ENCODE measurements at places on chromosomes 5 and 9. TPM values are rescaled to one million over a fixed set of nuclear protein-coding genes. Genes with fewer than 3 reads are reported as not detected.

Gene IRX2
- 32.6 TPM for total RNA-seq

- H3K27ac ChIP-seq, result no peak overlapping the region
- H3K36me3 ChIP-seq, result no peaks in the 10 kb centered on the region
- no peak overlapping the region for H3K4me3 ChIP-seq
- H3K4me1 ChIP-seq, result peaks cover 25% of the 10 kb centered on the region
- no peak for DNase-seq
- H3K27me3 ChIP-seq, result no peaks in the 10 kb centered on the region
These were observed 43.9 kb downstream of the PAM start for GRCh38 chr5:102799017-102799416.

- no peaks in the 10 kb centered on the region for H3K4me1 ChIP-seq
- DNase-seq, result no peak
- H3K27me3 ChIP-seq, result no peaks in the 10 kb centered on the region
- H3K36me3 ChIP-seq, result no peaks in the 10 kb centered on the region
These were observed 627.3 kb upstream of the NUDT12 start for GRCh38 chr5:104189909-104190308.

DNA sequence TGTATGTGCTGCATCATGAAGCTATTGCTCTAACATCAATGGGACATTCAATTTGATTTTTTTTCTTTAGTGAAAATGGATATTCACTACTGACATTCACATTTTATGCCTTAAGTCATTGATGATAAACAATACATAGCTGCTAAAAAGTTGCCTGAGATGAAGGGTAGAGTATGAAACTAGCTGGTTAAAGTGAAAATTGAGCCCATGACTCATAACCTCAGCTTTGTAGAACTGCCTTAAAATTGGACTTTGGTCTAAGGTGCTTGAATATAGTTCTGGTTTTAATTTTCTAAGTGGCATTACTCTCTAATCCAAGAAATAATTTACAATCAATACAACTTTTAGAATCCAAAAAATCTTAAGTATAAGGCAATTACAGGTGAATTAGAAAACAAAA lies 740.4 kb upstream of the RIOK2 start:
- H3K4me3 ChIP-seq, result no peak overlapping the region
- H3K36me3 ChIP-seq, result no peaks in the 10 kb centered on the region
- H3K27ac ChIP-seq, result no peak overlapping the region
- H3K4me1 ChIP-seq, result no peaks in the 10 kb centered on the region
- no peak for DNase-seq

- peaks cover 9% of the 10 kb centered on the region for H3K4me1 ChIP-seq
- H3K27ac ChIP-seq, result no peak overlapping the region
- H3K4me3 ChIP-seq, result no peak overlapping the region
- DNase-seq, result no peak
These were observed 55.9 kb upstream of the MYO10 start for GRCh38 chr5:16992006-16992405.

- no peak overlapping the region for H3K4me3 ChIP-seq
- no peaks in the 10 kb centered on the region for H3K27me3 ChIP-seq
- H3K4me1 ChIP-seq, result peaks cover 6% of the 10 kb centered on the region
- no peak for DNase-seq
- H3K27ac ChIP-seq, result no peak overlapping the region
- H3K36me3 ChIP-seq, result peaks cover 19% of the 10 kb centered on the region
These were observed 396.9 kb downstream of the PDE4D start for GRCh38 chr5:59496524-59497134.

DNA sequence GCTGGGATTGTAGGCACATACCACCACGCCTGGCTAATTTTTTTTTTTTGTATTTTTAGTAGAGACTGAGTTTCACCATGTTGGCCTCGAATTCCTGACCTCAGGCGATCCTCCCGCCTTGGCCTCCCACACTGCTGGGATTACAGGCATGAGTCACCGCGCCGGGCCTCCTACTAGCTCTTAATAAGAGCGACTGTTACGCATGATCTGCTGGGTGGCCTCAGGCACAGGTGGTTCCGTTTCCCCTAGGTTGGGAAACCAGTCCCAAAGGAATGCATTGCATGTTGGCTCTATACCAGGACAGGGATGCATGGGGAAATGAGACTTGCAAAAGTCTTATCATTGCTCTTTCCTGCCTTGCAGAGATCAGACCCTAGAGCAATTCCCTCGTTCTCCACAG lies 184.7 kb upstream of the PPP1R26 start:
- peaks cover 48% of the 10 kb centered on the region for H3K27me3 ChIP-seq
- H3K4me3 ChIP-seq, result no peak overlapping the region
- H3K27ac ChIP-seq, result no peak overlapping the region
- no peaks in the 10 kb centered on the region for H3K36me3 ChIP-seq
- DNase-seq, result no peak

DNA sequence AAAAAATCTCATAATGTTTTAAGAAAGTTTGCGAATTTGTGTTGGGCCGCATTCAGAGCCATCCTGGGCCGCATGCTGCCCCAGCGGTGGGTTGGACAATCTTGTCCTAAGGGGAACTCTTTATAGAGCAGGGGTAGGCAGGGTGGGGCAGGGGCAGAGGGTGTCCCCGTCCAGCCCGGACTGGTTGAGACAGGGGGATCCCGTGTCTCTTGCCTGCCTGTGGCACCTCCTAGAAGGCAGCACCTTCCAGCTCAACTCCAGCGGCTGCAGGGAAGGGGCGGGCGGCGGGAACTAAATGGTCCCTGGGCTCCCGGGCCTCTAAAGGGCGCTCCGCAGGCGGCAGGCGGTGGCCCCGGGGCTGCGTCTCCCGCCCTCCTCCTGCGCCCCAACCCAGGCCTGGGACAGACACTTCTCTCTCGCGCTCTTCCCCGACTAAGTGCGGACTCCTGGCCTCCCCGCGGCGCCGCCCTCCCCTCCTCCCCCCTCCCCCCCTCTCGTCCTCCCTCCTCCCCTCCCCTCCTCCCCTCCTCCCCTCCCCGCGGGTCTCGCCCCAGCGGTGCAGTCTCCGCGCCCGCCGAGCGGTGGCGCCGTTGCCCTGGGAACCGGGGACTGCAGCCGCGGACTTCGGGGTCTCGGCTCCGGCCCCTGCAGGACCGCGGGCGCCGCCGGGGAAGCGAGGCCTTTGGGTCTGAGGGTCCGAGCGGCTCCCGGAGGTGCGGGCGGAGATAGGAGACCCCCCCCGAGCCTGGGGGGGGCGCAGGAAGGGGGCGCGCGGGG lies 132.6 kb downstream of the MRPL36 start:
- H3K36me3 ChIP-seq, result no peaks in the 10 kb centered on the region
- H3K4me1 ChIP-seq, result peaks cover 6% of the 10 kb centered on the region
- H3K4me3 ChIP-seq, result peak overlapping the region; percentile 55

DNA sequence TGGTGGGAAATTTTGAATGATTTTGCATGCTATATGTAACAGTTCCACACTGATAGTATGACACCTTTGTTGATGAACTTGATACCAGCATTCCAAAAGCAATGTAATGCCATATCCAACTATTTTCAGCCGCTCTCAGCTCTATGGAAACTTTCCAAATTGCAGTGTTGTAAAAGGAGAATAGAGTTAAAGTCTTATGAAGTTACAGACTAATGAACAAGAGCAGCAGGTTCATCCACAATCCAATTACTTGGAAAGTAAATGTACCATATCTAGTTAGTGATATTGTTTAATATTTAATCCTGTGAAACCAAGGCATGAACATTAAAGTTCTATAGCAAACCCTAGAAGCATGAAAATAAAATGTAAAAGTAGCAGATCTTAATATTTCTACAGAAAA lies 418.2 kb downstream of the TUSC1 start:
- H3K4me3 ChIP-seq, result no peak overlapping the region
- no peaks in the 10 kb centered on the region for H3K27me3 ChIP-seq
- no peaks in the 10 kb centered on the region for H3K36me3 ChIP-seq
- peaks cover 4% of the 10 kb centered on the region for H3K4me1 ChIP-seq
- H3K27ac ChIP-seq, result no peak overlapping the region
- DNase-seq, result no peak

Gene CDX1
- total RNA-seq, result 0.68 TPM

Gene TCF7
- total RNA-seq, result 7.5 TPM

GRCh38 chr5:176732736-176733405 lies 77.5 kb upstream of the UNC5A start:
- peak; percentile 8 for DNase-seq
- H3K4me3 ChIP-seq, result no peak overlapping the region
- H3K36me3 ChIP-seq, result no peaks in the 10 kb centered on the region
- H3K27me3 ChIP-seq, result peaks cover 62% of the 10 kb centered on the region
- peaks cover 10% of the 10 kb centered on the region for H3K4me1 ChIP-seq

DNA sequence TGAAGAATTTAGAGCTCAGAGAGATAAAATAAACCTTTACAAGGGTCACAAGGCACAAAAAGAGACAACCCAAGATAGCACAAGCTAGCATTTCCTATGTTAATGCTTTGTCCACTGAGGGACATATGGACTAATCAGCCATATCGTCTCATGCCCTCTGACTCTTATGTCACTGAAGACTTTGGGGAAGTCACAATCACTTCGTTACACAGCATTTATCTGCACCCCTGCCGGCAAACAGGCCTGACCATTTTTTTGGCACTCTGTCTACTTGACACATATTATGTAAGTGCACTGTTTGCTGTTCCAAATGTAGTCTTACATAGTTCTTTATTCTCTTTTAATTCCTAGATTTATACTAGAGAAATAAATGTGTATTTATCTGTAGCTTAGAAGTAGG lies 13.9 kb upstream of the BNC2 start:
- no peak overlapping the region for H3K27ac ChIP-seq
- H3K4me3 ChIP-seq, result no peak overlapping the region
- H3K36me3 ChIP-seq, result no peaks in the 10 kb centered on the region
- no peaks in the 10 kb centered on the region for H3K4me1 ChIP-seq
- H3K27me3 ChIP-seq, result no peaks in the 10 kb centered on the region

Gene ENTR1
- 71.9 TPM for total RNA-seq

GRCh38 chr5:100600298-100600994 lies 65.3 kb downstream of the FAM174A start:
- H3K4me1 ChIP-seq, result no peaks in the 10 kb centered on the region
- peaks cover 7% of the 10 kb centered on the region for H3K27me3 ChIP-seq
- H3K36me3 ChIP-seq, result no peaks in the 10 kb centered on the region

Gene DPYSL3
- total RNA-seq, result 165 TPM

Gene DOLPP1
- 21.5 TPM for total RNA-seq

DNA sequence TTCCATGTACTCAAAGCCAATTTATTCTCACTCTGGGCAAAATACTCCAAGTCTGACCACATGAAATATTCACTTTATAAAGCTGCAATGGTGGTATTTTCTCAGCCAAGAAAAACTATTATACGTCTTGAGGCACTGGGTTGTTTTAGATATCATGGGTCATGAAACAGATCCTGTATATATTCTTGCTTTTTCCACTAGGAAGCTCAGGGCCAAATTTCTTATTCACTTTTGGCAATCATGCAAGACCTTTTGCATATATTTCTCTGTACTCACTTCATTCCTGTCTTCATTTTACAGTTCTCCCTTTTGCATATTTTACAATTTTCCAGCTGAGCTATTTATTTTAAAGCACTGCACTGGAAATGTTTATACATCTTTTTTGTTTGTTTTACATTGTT lies 49.8 kb downstream of the GABBR2 start:
- no peaks in the 10 kb centered on the region for H3K4me1 ChIP-seq
- no peaks in the 10 kb centered on the region for H3K36me3 ChIP-seq
- H3K4me3 ChIP-seq, result no peak overlapping the region
- DNase-seq, result no peak
- H3K27ac ChIP-seq, result no peak overlapping the region

DNA sequence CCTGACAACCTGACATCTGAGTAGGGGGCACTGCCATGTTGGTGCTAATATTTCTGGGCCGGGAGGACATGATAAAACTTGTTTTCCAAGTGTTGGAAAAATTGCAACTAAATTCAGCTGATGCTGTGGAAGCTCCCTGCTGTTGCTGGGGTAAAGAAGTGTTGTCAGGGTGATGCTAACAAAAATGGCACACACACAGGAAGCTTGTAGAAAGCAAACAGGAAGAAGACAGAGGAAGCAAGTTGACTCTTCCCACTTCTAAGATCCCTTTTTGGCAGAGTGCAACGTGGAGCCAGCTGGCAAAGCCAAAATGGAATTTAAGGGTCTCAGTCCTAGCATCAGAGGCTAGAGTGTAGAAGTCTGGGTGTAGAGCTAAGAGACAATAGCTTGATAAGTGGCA lies 11.3 kb upstream of the RIOK2 start:
- DNase-seq, result no peak
- H3K36me3 ChIP-seq, result peaks cover 2% of the 10 kb centered on the region

DNA sequence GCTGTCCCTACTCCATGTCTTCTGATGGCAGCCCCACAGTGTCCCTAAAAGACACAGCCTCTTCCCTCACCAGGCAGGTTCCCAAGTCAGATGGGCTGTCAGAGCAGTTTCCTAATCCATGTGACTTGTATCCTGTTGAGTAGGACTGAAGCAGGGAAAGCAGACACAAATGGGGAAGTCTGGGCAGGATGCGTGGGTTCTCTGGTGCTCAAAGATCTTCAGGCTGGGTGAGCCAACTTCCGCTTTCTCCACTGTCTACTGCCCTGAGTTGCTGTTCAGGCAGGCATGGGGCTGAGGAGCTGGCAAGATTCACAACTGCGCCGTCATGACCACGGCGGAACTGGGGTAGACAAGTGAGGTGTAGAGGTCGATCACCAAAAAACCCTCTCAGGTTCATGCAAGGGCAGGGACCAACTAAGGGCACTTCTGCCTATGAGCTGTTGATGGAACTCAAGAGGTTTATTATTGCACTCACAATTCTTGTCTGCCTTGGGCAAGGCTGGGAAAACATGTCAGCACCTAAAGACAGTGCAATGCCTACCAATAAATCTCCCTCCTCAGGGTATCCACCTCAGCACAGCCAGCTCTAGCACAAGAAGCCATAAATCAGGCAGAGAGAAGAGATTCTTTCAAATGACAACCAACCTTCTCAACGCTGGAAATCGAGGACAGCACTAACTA lies 83.4 kb downstream of the RAPGEF1 start:
- H3K27me3 ChIP-seq, result no peaks in the 10 kb centered on the region
- DNase-seq, result no peak
- H3K4me1 ChIP-seq, result peaks cover 21% of the 10 kb centered on the region
- H3K36me3 ChIP-seq, result no peaks in the 10 kb centered on the region

Gene IFNA2
- 0.34 TPM for total RNA-seq

GRCh38 chr5:80204808-80205614 lies 50.8 kb downstream of the SERINC5 start:
- H3K27ac ChIP-seq, result peak overlapping the region; percentile 90
- no peaks in the 10 kb centered on the region for H3K27me3 ChIP-seq
- peaks cover 32% of the 10 kb centered on the region for H3K4me1 ChIP-seq
- H3K4me3 ChIP-seq, result peak overlapping the region; percentile 30
- peaks cover 24% of the 10 kb centered on the region for H3K36me3 ChIP-seq

- no peak overlapping the region for H3K4me3 ChIP-seq
- H3K27ac ChIP-seq, result no peak overlapping the region
- peaks cover 9% of the 10 kb centered on the region for H3K36me3 ChIP-seq
- H3K27me3 ChIP-seq, result no peaks in the 10 kb centered on the region
- H3K4me1 ChIP-seq, result peaks cover 7% of the 10 kb centered on the region
These were observed 65.7 kb upstream of the EIF4EBP3 start for GRCh38 chr5:140481758-140482157.

- H3K4me3 ChIP-seq, result no peak overlapping the region
- H3K27ac ChIP-seq, result no peak overlapping the region
- H3K36me3 ChIP-seq, result peaks cover 4% of the 10 kb centered on the region
- DNase-seq, result no peak
- H3K4me1 ChIP-seq, result peaks cover 8% of the 10 kb centered on the region
These were observed 138.0 kb upstream of the C9orf72 start for GRCh38 chr9:27711241-27711640.
